ENCODE measurements at places on chromosomes 7 and 10.
A peak's percentile ranks its signal among the peaks of the same experiment; 100 is the strongest.

DNA sequence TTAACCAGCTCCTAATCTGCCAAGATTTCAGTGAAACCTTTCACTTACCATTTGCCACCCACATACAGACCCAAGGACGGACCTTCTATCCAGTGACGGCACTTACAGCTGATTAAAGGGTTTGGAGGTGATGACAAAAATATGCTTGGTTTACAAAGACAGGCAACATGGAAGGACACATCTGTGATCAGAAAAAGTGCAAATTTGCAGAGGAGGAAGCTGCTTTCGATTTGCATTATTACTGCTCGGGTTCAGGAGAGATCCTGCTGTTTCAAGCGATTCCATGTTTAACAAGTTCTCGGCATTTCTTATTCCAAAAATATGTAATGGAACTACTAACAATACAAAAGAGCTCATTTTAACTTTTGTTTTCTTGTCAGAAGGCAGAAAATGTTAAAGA lies 109.0 kb downstream of the JAZF1 start:
- DNase-seq, result no peak

DNA sequence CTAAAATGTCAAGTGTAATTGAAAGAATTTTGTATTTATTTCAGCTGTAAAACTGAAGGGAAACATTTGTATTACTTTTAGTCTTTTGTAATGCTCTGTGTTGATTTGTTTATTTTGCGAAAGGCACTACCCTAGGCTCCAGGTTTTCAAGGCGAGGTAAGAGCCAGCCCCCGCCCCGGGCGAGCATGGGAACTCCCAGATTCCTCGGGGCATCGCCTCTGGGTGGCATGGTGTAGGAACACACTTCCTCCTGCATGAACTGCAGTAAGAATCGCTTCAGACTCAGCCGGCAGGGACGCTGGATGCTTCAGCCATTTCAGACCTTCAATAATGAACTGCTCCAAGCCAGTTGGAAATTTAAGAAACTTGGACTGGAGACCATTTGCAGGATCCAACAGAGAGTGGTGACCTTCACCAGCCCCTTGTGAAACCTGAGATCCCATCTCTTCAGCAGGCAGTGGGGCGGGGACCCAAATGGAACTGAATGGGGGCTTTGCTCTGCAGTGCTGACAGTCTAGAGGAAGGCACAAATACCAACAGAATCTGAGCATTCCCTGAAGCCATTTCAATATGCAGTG lies 544.3 kb upstream of the MGMT start:
- DNase-seq, result no peak

DNA sequence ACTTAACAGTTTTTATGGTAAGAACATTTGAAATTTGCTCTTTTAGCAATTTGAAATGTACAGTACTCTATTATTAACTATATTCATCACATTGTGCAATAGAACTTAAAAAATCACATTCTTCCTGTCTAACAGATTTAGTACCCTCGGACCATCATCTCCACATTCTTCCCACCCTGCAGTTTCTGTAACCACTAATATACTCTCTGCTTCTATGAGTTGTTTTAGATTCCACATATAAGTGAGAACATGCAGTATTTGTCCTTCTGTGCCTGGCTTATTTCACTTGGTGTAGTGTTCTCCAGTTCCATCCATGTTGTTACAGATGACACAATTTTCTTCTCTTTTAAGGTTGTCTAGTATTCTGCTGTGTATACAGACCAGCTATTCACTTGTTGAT lies 88.9 kb upstream of the SEC61G start:
- DNase-seq, result no peak

DNA sequence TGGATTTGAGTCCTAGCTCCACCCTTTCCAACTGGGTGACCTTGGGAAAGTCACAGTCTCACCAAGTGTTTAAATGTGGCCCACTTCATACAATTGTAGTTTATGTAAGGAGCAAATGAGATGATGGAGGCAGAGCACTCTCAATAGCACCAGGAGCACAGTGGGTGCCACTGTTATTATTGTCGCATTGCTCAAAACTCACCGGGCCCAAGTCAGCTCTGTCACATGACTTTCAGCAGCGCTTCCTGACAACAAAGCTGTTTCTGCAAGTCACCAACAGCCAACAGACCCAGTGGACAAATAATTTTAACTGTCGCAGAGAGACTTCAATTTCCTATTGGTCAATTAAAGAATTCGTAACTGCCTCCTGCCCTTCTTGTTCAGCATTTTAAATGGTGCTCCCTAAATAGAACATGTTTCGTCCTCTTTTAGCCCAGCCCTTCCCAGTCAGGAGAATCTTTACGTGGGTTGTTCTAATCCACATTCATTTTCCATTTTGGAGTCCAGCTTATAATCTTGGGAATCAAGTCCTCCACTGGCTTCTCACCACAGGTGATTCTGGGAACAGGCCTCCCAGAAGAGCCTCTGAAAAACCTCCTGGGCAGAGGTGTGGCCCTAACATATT lies 415.6 kb upstream of the NPVF start:
- DNase-seq, result no peak

GRCh38 chr10:28677888-28678686 lies 766 bp downstream of the BAMBI start:
- DNase-seq, result peak; percentile 23

GRCh38 chr10:33370434-33370930 lies 36.0 kb upstream of the NRP1 start:
- DNase-seq, result no peak

DNA sequence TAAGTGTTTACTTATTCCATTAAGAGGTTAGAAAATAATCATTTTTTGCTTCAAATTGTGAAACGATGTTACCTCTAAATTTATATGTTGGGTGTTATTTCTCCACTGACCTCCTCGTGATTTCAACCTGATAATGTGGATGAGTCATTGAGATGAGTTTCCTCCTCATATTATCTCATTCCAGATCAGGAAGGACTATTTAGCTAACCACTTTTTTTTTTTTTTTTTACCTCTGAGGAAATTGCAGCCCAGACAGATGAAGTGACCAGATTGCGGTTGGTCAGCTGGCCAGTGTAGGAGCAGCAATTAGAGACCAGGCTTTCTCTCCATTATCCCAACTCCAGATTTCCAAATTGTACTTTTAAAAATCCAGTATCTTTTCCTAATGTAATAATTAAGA lies 248.7 kb downstream of the FZD1 start:
- DNase-seq, result no peak

GRCh38 chr10:63240807-63241206 lies 107.7 kb downstream of the NRBF2 start:
- DNase-seq, result no peak

DNA sequence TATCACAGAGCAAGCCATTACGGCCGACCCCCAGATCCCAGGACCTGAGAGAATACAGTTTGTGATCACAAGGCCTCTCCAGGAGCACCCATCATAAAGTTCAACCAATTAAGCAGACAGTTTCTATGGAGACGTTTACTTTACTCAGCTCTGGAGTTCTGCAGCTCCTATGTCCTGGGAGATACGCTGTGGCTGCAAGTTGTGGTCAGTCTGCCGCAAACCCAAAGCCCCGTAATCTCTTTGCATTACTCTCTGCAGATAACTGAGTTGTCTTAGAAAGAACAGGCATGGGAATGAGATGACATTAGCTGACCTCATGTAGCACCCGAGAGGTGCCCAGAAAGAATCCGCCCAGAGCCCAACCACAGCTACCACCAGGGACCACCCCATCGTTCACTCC lies 305.1 kb downstream of the FGFR2 start:
- no peak for DNase-seq

DNA sequence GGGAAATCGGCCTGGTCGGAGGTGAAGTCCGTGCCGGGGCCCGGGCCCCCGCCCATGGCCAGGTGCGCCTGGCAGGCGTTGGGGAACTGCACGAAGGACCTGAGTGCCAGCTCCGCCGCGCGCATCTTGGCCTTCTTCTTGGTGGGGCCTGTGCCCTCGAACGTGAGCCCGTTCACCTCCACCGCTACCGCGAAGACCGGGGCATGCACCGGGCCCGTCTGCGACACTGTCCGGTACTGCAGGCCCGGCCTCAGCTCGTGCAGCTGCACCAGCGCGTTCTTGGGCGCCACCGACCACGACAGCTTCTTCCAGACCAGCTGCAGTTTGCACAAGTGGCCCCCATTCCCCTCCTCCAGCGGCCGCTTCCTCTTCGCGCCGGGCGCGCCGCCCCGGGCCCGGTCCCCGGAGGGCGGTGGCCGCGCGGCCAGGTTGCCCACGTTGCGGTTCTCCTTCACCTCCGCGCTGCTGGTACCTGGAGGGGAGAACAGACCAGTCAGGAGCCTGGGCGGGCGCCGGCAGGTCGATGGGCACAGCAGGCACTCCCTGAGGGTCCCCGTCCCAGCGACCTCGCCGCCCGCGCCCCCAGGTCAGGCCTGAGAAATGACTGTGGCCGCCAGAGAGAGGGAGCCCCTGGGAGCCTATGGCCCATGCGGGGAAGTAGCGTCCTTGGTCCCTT lies 307.4 kb downstream of the WDR37 start:
- no peak for DNase-seq

DNA sequence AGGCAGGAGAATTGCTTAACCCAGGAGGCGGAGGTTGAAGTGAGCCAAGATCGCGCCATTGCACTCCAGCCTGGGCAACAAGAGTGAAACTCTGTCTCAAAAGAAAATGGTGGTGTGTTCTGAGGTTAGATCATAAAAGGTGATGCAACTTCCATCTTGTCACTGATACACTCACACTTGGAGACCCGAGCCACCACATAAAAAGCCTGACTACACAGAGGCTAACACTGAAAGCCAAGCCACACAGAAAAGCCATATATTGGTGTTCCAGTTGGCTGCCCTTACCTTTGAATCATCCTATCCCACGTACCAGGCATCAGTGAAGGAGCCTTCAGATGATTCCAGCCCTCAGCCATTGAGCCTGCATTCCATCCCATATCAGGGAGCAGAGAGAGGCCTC lies 4.0 kb downstream of the MORN4 start:
- no peak for DNase-seq

- DNase-seq, result peak; percentile 69
Measured at GRCh38 chr7:10121631-10122030, 852.0 kb upstream of the PHF14 start.

- DNase-seq, result no peak
Measured at GRCh38 chr10:89371987-89372386, 5.9 kb upstream of the IFIT1B start.

DNA sequence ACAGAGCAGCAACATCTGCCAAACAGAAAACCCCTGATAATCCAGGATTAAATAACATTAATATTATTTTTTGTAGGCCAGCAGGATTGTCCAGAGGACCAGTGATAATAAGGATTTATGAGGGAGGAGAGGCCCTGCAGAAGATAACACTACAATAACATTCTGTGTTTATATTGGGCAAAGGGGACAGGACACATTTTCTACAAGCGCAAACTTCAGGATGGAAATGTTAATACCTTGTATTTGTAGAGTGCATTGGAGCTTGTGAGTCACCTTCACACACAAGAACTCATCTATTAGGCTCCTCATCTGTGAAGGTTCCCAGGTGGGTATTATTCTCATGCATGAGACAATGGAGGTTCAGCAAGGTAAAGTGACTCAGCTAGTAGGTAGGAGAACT lies 51.0 kb downstream of the BAMBI start:
- DNase-seq, result no peak

DNA sequence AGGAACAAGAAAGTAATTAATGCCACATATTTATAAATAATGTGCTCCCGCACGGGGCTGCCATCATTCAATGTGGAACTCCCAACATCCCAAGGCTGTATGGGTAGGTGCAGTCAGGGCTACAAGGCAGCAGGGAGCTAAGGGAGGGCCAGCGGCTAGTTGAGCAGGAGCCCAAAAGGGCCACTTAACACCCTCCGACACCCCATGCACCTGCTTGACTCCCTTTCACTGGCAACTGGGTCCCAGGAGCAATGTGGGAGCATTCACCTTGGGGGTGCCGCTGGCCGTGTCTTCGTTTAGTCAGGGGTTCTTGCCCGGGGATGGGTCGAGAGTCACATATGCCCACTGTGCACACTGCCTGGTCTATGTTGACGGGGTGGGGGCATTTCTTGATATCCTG lies 27.9 kb downstream of the SCART1 start:
- no peak for DNase-seq

- no peak for DNase-seq
Measured at GRCh38 chr7:113715262-113715661, 203.5 kb downstream of the PPP1R3A start.

GRCh38 chr7:155962191-155962967 lies 150.1 kb upstream of the SHH start:
- DNase-seq, result no peak

DNA sequence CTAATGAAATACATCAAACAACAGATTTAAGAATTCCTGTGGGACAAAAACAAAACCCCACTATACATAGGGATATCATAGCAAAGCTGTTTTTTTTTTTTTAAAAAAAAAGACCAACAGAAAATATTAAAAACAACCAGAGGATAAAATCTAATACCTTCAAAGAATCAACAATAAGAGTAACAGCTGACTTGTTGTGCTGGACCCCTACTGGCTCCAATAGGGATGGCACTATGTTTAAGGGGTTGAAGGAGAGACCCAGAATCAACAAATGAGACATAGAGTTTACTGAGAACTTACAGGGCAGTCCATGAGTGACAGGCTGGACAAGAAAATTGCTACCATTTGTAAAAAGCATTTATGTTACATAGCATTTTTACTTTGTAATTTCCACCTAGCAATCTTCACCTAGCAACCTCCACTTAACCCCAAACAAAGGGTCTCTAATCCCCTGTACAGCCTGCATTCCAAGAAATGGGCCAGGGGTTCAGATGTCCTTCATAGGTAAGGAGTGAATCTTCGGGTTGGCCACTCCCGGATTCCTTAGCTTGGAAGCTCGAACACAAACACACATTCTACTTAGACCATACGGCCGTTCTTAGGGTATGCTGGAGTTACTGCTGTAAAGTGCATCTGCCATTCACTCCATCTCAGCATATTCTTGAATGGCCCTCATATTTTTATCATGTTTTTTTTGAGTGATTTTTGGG lies 25.8 kb downstream of the ASZ1 start:
- DNase-seq, result no peak

GRCh38 chr10:51804866-51805265 lies 105.5 kb upstream of the CSTF2T start:
- DNase-seq, result no peak

DNA sequence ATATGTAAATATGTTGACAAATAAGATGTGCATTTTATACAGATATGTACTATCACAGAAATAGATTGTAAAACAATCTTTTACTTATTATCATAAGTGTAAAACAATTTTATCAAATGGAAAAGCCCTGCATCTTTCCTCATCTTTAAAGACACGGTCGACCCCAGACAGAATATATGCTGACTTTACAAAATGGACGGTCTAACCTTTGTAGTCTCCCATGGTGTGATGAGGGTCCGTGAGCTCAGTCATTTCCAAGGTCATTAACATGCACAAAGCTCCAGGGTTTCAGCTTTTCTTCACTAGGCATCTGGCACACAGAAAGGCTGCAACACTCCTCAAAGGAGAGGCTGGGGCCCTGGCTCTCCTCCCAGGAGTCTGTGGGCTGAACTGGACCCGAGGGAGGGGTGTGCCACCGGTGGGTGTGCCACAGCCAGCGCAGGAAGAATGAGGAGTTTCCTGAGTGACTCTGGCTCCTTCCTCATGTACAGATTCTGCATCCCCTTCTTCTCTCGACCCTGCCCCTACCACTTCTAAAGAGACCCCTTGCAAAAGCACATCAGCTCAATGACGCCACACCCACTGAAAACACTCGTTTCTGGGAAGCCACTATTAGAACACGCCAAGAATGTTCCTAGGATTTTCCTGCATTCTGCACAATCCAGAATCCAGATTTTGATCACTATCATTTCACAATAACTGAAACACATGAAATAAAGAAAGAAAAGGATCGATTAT lies 26.2 kb upstream of the ABLIM1 start:
- peak; percentile 50 for DNase-seq

GRCh38 chr10:44950326-44951225 lies 9.0 kb upstream of the RASSF4 start:
- DNase-seq, result no peak

GRCh38 chr10:109464949-109465348 lies 458.4 kb downstream of the XPNPEP1 start:
- no peak for DNase-seq

Measured in hippocampal formation (tissue), 2 donors.